CD4-positive, alpha-beta T cell treated with Interleukin-2 at 100 ng/mL for 4 hours (primary cell): ENCODE measurements at places on chromosomes 6 and 20.

- DNase-seq = no peak
Measured at GRCh38 chr20:1805816-1806215, 89.4 kb upstream of the SIRPA start.

DNA sequence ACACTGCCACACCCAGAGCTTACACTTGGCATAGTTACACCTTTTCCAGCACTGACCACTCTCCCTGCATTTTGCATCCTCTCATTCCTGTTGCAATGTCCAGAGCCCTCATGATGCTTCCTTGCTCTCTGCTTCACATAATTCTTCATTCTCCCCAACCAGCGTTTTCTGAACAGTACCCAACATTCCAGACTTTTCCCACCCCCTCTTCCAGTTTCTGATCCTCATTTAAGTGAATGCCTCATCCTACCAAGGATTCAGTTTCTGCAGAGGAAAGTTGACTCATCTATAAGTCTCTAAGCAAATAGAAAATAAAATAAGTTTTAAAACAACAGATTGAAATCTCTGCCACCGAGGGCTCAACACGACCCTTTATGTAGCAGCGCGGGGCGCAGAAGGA lies 321.3 kb upstream of the TCF21 start:
- DNase-seq = no peak

- no peak for DNase-seq
Measured at GRCh38 chr20:57161478-57162361, 104.7 kb downstream of the BMP7 start.

- DNase-seq = no peak
Measured at GRCh38 chr6:132872923-132873322, 58.6 kb downstream of the RPS12 start.

DNA sequence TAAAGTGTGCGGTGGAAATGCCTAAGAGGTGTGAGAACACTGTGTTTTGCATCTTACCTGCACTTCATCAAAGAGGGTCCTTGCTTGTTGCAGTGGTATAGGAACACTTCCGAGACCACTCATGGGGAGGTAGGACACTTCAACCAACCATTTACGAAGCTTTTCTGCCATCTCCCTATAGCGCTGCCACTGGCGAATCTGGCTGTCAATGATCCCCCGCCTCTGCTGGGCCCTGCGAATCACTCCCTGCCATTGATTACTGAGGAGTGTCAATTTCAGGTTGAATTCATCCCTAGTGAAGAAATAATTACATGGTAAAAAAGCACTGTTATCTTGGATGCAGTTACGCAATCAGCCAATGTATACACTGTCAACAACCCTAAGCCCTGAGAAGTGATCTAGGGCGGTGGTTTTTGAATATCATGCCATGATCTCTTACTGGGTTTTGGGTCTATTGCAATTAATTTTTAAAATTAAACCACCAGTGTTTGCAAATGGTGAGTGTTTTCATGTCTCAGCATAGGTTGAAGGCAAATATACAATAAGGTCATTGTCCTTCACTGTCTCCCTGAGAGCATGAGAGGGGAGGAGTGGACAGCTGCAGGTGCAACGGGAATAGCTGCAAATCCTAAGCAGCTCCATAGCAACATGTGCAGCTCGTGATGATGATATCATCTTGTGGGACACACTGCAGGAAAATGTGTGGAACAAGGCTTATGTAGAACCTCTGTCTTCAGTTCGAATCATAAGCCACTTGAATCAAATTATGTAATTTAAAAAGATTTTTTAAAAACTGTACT lies 400.6 kb downstream of the ESR1 start:
- no peak for DNase-seq

DNA sequence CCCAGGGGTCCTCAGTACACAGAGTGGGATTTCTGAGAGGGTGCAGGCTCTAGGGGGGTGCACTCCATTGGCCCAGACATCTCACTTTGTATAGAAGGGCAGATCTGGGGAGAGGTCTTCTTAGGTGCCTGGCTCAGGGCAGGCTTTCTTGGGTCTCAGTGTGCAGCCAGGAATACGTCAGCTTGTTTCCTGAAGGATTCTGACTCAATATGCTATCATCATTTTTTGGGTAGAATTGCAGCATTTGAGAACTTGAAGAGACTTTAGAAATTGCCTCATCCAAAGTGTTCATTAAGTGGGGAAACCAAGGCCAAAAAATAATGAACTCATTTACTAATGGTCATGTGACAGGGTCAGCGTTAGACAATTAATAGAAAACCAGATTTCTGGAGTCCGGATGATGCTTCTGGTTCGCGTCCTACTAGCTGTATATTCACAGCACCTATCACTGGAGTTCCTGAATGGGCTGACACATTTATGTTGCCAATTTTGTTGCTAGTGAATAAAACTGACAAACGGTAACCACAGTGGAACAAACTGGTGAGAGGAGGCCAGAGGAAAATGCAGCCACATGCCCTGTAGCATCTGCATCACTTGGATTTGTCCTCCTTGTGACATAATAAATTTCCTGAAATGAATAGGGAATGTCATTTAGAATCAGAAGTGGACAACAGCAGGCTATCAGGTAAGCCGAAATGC lies 238.9 kb downstream of the TBC1D7 start:
- no peak for DNase-seq

DNA sequence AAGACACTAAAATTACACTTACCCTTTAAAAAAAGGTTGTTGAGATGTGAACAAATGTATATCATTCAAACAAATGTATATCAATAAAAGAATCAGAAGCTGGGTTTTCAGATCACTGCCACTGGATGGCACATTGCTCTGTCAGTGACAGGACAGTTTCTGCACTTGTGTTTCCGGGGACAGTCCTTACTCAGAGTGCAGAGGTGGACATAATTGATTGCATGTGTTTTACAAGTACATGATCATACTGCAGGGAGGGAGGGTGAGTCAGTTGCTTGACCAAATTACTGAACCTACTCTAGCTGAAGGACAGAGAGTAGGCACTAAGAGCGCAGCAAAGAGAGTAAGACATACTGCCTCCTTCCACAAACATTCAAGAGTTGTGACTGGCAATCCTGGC lies 302.3 kb downstream of the TENT5A start:
- DNase-seq = no peak

- DNase-seq = no peak
Measured at GRCh38 chr6:148164645-148165044, 178.0 kb upstream of the SASH1 start.

- DNase-seq = no peak
Measured at GRCh38 chr6:43740961-43741764, 28.8 kb upstream of the VEGFA start.

GRCh38 chr20:37755665-37756064 lies 61.8 kb downstream of the CTNNBL1 start:
- no peak for DNase-seq

- DNase-seq = no peak
Measured at GRCh38 chr6:75609639-75610590, 8.2 kb downstream of the SENP6 start.

- DNase-seq = no peak
Measured at GRCh38 chr6:7656355-7656754, 66.4 kb downstream of the SNRNP48 start.

DNA sequence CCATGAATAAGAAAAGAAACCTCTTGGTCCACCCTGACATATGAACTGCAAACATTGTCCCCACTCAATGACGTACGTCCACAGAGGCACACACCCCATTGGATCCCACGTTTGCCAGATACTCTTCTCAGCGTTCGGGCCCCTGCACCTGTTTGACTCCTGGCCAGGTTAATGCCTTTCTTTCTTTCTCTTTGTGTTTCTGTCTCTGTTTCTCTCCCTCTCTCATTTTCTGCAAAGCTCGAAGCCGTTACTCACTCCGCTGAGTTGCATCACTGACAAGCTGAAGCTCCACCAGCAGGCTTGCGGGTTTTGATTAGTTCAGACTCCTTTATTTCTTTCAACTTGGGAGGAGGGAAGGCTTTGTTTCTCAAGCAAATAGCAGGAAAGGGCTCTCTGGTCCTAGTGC lies 135.5 kb upstream of the SUPT3H start:
- DNase-seq = no peak

DNA sequence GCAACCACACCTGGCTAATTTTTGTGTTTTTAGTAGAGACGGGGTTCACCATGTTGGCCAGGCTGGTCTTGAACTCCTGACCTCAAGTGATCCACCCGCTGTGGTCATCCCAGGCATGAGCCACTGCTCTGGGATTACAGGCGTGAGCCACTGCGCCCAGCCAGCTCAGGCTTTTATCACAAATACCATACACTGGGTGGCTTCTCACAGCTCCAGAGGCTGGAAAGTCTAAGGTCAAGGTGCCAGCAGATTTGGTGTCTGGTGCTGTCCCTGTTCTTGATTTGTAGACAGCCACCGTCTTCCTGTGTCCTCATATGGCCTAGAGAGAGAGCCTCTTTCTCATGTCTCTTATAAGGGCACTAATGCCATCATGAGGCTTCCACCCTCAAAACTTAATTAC lies 25.9 kb downstream of the SHLD1 start:
- DNase-seq = no peak
